ENCODE measurements at places on chromosomes 11 and 22. TPM values are rescaled to one million over a fixed set of nuclear protein-coding genes. Genes with fewer than 3 reads are reported as not detected.

Gene NEFH
- 0.22 TPM for total RNA-seq

Gene ACTN3
- total RNA-seq: 0.11 TPM

Gene LMO2
- total RNA-seq: 10.9 TPM

Gene OR5B21
- not detected for total RNA-seq

Gene ENTHD1
- not detected for total RNA-seq

Gene HPS5
- total RNA-seq: 11.2 TPM

Gene GPR83
- not detected for total RNA-seq

Gene SIK2
- 27.3 TPM for total RNA-seq

Gene GRK3
- total RNA-seq: 4.8 TPM

Gene NAALAD2
- total RNA-seq: 0.27 TPM

Gene FAM181B
- total RNA-seq: 0.27 TPM

Gene MUS81
- 37.6 TPM for total RNA-seq

Gene APOL5
- total RNA-seq: not detected

Gene CYP2D6
- 0.35 TPM for total RNA-seq

Gene IGF2
- total RNA-seq: 87.7 TPM

Gene PIH1D2
- 2.0 TPM for total RNA-seq

Gene KCNK7
- total RNA-seq: 1.5 TPM

Gene CSNK2A3
- 1.6 TPM for total RNA-seq

Gene MAPK8IP1
- total RNA-seq: 7.5 TPM

Gene LAMTOR1
- total RNA-seq: 79.3 TPM

Gene HMOX1
- total RNA-seq: 17.3 TPM

Gene MMP12
- not detected for total RNA-seq

Gene LMO1
- 0.46 TPM for total RNA-seq

Gene NXPE4
- not detected for total RNA-seq

Gene SLC17A6
- not detected for total RNA-seq

Gene SMIM35
- total RNA-seq: not detected

Gene CELSR1
- 13.3 TPM for total RNA-seq

Gene FXYD6
- total RNA-seq: 28.0 TPM

Gene UPK2
- total RNA-seq: not detected

Gene INPP5J
- 13.8 TPM for total RNA-seq

Gene UBASH3B
- total RNA-seq: 4.2 TPM

Gene ADAMTS8
- 3.9 TPM for total RNA-seq

Gene POU2AF1
- total RNA-seq: 0.13 TPM

Data from cardiac septum (tissue), 1 donor.